ENCODE measurements at places on chromosomes 16 and 17. TPM values are rescaled to one million over a fixed set of nuclear protein-coding genes. Genes with fewer than 3 reads are reported as not detected.

Gene SULT1A3
- 3.2 TPM for total RNA-seq

Gene MATCAP1
- 11.4 TPM for total RNA-seq

Gene ETV4
- 0.95 TPM for total RNA-seq

Gene CEP20
- 50.2 TPM for total RNA-seq

Gene OTOP3
- total RNA-seq, result not detected

Gene SLC9A5
- total RNA-seq, result 0.32 TPM

Gene HIC1
- total RNA-seq, result 31.4 TPM

Gene ELP5
- total RNA-seq, result 17.7 TPM

Gene CACNB1
- total RNA-seq, result 9.1 TPM

Gene MT4
- not detected for total RNA-seq

Gene SETD6
- 15.3 TPM for total RNA-seq

Gene DDX28
- 6.4 TPM for total RNA-seq

Gene MT1H
- not detected for total RNA-seq

Gene RND2
- 1.6 TPM for total RNA-seq

Gene ACAP1
- total RNA-seq, result 1.5 TPM

Gene FLII
- total RNA-seq, result 87.2 TPM

Gene MT1X
- 10.8 TPM for total RNA-seq

Gene KCNH6
- not detected for total RNA-seq

Gene ALKBH5
- total RNA-seq, result 62.6 TPM

Gene C17orf113
- total RNA-seq, result 0.95 TPM

Gene CFAP97D1
- total RNA-seq, result not detected

Gene VMP1
- 231 TPM for total RNA-seq

Gene POLR3K
- total RNA-seq, result 3.4 TPM

Gene CSH2
- not detected for total RNA-seq

Gene PPP1R1B
- 5.1 TPM for total RNA-seq

Gene DRC7
- total RNA-seq, result not detected

Gene GAST
- total RNA-seq, result not detected

Gene RHBDF1
- 34.7 TPM for total RNA-seq

Gene PRAC1
- total RNA-seq, result 7.7 TPM

All from urinary bladder (tissue), 4 donors.